ENCODE measurements at places on chromosomes 13 and 19.

DNA sequence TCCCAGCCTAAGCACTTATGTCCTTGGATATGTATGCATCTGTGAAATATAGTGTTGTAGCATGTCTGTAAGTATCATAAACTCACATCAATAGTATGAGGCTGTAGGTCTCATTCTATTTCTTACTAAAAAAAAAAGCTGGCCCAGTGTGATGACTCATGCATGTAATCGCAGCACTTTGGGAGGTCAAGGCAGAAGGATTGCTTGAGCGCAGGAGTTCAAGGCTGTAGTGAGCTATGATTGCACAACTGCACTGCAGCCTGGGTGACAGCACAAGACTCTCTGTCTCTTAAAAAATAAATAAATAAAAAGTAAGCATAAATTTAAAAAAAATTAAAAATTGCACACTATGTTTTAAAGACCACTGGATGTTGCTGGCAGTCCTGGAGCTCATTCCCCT lies 79.1 kb upstream of the SPATA13 start:
- peak; percentile 52 for DNase-seq

DNA sequence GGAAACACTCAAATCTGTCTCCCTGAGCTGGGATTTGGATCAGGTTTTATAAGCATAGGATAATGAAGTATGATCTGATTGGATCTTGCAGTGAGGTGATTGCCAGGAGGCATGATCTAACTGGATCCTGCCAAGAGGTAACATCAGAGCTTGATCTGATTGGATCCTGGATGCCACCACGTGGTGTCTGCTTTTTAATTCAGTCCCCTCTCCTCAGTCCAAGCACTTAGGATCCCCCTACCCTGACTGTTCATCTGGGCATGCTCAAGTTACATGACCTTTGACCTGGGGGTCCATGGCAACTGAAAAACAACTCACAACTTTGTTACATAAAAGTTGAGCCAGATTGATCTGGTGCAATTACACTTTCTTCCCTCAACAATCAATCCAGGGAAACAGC lies 47.5 kb upstream of the LSM14A start:
- no peak for DNase-seq

- no peak for DNase-seq
Observed at GRCh38 chr13:94414708-94415107, 64.8 kb downstream of the DCT start.

- no peak for DNase-seq
Observed at GRCh38 chr13:29858667-29859066, 8.2 kb upstream of the UBL3 start.

DNA sequence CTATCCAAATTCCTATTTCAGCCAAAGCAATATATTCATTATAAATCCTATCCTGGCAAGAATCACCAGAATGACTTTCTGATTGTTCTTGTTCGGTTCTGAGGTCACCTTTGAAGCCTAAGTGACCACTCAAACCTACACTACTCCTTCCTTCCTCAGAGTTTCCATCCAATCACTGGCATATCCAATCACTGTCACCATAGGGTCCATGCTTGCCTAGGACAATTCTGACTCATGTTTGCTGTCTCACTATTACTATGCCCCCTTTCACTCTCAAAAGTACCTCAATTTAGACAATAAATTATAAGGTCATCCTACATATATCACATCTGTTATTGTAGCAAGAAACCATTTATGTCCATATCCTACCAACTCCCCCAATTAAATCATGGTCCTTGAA lies 58.9 kb downstream of the UBL3 start:
- no peak for DNase-seq

DNA sequence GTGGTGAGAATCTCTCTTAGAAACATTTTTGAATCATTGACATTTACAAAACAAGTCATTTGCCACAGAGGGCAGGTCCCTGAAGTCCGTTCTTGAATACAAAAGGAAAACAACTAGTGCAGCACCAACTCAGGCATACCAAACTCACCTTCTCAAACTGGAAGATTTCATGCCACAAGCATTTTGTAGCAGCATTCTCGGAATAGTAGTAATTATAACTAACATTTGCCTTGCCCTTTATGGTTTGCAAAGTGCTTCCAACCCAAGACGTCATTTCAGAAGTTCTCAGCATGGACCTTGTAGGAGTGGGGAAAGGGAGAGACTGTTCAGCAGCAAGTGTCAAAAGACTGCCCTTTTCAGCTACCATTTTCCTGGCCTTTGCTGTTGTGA lies 344.6 kb downstream of the RFC3 start:
- no peak for DNase-seq

DNA sequence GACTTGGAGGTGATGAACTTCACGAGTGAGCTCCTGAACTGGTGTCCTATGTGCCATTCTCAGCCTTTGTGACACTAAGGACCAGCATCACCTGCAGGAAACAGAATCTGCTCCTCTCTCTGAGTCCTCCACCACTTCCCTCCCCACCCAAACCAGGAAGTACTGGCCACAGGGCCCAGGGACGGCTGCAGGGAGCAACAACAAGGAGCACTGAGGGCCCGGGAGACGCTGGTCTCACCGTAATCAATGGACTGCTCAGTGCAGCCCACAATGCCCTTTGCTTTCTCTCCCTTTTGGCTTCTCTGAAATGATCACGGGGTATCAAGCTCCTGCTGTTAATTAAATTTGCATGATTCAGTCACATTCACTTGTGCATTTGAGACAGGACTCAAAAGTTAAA lies 18.6 kb downstream of the PEPD start:
- no peak for DNase-seq

DNA sequence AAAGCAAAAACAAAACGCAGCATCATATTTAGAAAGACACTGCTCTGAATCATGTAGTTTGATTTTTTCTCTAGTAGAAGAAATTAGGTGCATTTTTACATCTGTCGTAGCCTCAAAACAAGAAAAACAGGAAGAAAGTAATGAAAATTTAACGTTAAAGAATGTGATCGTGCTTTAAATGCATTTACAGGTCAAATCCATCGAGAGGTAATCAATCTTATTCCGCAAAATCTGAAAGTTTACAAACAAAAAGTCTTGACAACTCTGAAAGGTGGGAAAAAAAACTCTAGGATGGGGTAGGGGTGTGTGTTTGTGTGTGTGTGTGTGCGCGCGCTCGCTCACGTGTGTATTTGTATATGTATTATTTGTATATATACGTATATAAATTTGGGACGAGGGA lies 10.2 kb downstream of the POU4F1 start:
- no peak for DNase-seq

DNA sequence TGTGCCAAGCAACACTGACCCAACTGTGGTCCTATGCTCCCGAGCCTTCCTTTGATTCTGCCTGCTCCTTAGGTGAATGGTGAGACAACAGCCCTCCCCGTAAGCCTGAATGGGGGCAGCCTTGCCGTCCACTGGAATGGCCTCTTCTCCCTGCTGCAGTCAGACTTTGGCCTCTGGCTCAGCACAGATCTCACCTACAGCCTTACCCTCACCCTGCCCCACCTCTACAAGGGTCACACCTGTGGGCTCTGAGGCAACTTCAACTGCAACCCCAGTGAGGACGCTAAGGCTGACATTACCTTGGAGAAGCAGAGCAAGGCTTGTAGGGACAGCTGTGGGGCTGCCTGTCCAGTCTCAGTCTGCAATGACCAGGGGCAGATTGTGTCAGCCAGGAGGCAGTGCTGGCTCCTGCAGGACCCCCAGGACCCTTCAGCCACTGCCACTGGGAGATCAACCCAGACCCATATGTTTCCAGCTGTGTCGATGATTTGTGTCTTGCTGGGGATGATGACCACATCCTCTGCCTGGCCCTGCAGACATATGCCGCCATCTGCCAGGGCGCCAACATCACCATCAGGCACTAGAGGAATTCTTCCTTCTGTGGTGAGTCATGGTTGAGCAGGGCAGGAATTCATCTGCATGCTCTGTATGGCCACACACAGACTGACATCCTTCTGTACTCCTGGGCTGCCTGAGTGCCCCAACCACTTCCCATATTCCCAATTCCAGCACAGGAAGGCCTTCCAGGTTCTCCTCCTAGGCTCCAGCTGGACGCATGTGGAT lies 27.3 kb upstream of the FXYD3 start:
- peak; percentile 68 for DNase-seq

- no peak for DNase-seq
Observed at GRCh38 chr19:33379151-33379829, 5.8 kb downstream of the CEBPG start.

DNA sequence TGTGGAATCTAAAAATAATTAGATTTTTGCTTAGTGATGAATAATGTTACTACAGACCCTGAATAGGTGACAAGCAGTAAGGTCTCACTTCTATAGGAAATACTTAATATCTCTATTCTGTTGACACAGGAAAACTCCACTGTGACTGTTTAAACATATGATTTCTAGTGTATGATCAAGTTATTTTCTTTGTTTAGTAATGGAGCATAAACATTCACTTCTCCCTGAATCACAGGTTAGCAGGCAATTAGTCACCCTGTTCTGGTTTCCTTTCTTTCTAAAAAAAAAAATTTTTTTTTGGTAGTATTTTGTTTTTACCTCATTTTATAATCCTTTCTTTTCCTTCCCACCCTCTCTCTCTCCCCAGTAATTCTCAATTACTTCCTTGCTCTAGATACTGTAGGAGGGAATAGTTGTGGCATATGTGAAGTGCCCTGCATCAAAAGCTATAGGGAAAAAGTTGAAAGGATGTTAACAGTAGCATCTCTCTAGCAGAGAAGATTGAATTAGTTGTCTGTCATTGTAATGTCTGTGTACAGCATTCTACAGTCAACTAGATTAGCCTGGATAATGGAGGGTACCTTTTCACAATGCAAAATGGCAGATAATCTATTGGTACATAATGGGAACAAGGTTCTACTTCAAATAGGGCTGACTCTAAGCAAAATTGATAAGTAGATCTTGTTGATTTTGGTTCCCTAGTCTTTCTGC lies 3.5 kb downstream of the HS6ST3 start:
- no peak for DNase-seq
